ENCODE measurements at places on chromosomes 6 and 20.
A peak's percentile ranks its signal among the peaks of the same experiment; 100 is the strongest.

- no peak for DNase-seq
These were observed 21.8 kb upstream of the TMEM170B start for GRCh38 chr6:11515763-11516162.

GRCh38 chr6:167796192-167796981 lies 30.3 kb upstream of the AFDN start:
- no peak for DNase-seq

GRCh38 chr6:133682506-133683307 lies 206.2 kb upstream of the TCF21 start:
- no peak for DNase-seq

DNA sequence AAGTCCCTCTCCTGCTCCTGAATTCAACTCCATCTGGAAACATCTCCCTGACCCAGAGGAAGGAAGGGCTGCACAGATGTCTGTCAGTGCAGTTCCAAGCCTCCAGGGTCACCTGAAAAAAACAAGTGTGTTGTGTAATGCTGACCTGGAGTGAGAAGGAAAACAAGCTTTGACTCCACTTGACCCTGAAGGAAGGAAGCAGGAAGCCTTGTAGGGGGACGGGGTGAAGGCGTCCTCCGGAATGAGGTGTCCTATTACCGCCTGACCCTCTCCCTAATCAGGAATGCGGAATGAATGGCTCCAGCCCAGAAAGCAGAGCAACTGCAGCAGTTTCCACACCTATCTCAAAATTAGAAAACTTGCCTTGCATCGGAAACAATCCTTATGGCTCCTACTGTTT lies 13.9 kb upstream of the ADGRF5 start:
- DNase-seq = no peak

DNA sequence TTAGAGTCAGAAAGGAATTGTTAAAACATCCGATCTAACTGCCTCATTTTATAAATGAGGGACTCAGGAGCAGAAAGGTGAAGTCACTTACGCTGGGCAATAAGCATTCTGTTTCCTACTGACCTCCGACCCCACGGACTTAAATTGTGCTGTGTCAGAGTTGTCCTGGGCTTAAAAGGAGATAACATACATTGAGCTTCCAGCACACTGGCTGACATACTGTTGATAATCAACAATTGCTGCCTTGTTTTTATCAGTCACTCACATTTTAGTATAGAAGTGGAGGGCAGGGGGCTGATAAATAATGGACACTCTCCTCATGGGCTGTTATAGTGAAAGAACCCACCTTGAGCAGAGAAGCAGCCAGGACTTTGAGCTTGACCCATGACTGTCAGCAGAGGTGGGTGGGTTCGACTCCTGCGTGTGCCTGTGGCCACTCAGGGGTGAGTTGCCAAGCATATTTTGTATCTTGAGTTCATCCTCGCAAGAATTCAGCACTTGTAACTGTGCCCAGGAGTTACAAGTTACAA lies 166.5 kb upstream of the JARID2 start:
- no peak for DNase-seq

GRCh38 chr20:6024768-6025167 lies 29.1 kb downstream of the LRRN4 start:
- DNase-seq = no peak

DNA sequence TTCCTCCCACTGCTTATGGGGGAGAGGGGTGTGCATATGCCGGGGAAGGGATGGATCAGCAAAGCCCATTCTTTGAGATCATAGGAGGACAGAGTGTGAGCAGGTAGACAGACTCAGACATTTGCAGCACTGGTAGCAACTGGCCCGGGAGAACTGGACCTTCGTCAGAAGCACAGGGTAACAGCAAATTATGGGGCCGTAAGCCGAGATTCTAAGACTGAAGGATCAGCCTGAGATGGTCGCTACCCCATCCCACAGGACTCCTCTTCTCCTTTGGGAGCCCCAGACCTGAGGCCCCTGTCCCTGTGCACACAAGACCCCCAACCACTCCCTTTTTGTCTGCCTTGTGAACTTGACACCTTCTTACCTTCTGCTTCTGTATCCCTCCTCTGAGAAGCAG lies 106.5 kb downstream of the TOX2 start:
- no peak for DNase-seq

- DNase-seq = no peak
These were observed 30.9 kb downstream of the RSPH3 start for GRCh38 chr6:158969148-158969547.

GRCh38 chr6:47106216-47106615 lies 64.1 kb upstream of the ADGRF1 start:
- no peak for DNase-seq

GRCh38 chr6:93419304-93420162 lies at the start of gene EPHA7:
Gene EPHA7 (minus strand): TSS chr6:93419559. CDS start chr6:93419341, 218 bp downstream.
- no peak for DNase-seq

DNA sequence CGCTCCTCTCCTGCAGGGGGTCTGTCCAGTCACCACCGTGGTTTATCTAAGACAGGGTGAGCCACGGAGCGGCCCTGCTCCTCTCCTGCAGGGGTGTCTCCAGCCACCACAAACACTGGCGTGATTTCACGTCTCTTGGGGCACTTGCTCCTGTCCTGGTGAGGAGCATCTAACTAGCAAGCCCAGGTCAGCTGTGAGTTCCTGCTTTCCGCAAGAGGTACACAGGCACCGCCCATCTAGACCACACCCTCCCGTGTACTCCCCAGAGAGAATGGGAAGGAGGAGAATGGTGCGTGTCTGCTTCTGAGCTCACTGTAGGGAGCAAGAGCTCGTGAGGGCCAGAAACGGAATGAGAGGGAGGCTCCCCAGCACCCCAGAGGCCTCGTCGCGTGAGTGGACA lies 40.7 kb downstream of the DACT2 start:
- no peak for DNase-seq

- no peak for DNase-seq
These were observed 337.6 kb downstream of the CDC5L start for GRCh38 chr6:44725070-44725469.

- DNase-seq = no peak
These were observed 334.1 kb downstream of the NRN1 start for GRCh38 chr6:5672581-5673011.

DNA sequence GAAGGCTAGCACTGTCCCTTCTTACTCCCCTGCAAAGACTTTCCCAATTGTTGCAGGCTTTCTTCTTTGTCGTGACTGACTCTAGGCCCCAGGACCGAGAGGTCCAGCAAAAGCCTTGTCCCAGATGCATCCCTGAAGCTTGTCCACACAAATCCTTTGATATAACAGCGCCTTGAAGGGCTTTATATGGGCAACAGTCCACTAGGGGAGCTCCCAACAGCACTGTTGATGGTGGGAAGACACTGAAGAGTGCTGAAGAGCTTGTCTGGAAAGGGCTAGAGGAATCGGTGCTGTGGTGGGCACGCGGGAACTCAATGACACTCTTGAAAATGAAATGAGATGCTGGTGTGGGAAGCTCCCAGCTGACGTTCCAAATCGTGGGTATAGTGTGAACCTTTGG lies 316.1 kb upstream of the CDH4 start:
- DNase-seq = no peak

DNA sequence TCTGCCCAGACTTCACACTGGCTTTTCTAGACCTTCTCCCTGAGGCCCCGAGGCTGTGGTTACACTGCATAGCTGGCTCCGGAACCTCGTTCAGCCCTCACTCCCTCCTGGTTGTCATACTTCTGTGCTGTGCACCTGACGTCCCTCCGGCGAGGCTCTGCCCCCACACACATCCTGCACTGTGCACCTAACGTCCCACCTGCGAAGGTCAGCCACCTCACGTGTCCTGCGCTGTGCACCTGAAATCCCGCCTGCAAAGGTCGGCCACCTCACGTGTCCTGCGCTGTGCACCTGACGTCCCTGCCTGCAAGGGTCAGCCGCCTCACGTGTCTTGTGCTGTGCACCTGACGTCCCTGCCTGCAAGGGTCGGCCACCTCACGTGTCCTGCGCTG lies 111.0 kb upstream of the FRMD1 start:
- DNase-seq = no peak

GRCh38 chr6:4790158-4790899 lies 14.1 kb downstream of the CDYL start:
- DNase-seq = no peak

DNA sequence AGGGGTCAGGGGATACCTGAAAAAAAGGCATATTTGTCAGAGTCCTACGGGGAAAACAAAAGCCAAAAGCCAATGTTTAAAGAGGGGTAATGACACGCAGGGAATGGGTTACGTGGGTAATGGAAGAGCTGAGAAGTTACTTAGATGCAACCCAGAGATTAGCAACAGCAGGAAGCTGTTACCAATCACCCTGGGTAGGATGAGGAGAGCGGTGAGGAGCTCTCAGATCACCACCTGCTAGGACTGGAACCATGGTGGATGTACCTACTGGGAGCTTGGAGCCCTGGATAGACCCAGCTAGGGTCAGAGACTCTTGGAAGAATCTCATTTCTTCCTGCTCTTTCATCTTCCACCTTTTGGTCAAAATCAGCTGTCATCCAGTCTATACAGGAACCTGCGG lies 51.2 kb upstream of the RNF24 start:
- DNase-seq = no peak

DNA sequence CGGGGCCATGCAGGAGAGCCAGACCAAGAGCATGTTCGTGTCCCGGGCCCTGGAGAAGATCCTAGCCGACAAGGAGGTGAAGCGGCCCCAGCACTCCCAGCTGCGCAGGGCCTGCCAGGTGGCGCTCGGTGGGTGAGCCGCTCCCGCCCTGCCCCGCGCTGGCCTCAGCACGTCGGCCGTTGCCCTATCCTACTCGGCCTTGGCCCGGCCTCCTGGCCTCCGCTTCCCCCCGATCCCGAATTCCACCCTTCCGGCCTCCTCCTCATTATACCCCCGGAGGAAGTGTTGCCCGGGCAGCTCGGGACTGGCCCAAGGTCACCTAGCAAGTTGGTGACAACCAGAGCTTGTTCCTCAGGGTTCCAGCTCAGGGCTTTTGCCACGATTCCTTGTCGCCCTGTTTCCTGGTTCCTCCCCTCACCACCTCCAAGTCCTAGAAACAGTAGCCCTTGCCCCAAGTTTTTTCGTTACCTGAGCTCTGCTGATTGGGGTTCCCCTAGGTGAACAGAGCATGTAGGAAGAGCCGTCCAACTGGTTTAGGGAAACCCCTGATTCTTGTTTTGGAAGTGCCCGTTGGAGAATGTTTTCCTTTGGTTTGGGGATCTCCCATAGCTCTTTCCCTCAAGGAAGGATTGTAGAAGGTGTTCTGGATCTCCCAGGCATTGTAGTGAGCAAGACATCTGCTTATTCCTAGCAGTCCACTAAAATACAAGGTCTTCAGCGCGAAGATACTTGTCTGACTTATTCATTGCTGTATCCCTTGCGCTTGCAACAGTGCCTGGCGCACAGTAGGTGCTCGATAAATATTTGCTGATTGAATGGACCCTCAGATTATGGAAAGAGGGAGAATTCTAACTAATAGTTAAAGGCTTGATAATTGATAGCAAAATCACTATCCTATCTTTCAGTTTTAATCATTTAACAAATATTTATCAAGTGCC lies 641 bp downstream of the ARFGEF2 start:
- no peak for DNase-seq

GRCh38 chr20:64280460-64280843 lies 24.9 kb downstream of the PCMTD2 start:
- DNase-seq = no peak

GRCh38 chr20:41095110-41095969 lies 42.0 kb upstream of the PLCG1 start:
- peak; percentile 34 for DNase-seq

DNA sequence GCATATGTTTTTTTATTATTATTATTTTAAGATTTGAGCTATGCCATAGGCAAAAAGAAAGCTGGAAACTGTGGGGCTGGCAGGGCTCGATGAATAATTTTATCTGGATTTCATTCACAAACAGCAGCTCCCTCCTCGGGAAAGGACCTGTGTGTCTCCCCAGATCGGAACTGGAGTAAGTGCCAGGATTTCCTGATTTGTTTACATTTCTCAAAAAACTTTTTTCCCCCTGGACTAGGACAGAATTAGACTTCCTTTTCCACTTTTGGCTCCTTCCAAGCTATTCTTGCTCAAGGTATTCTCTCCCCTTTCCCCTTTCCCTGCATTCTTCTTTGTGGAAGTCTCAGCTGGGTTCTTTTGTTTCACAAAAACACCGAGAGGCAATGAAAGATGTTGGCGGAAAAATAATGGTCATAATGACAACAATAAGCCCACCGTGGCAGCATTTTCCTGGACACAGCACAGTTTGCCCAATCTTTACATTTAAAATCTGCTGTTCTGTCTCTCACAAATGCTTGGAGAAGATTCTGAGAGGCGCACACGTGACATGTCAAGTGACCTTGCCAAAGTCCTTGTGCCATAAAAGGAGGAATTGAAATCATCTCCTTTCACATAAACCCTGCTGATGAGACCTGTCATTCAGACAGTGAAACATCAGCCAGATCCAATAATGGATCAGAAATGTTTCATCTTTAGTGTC lies 85.8 kb upstream of the PREP start:
- no peak for DNase-seq

DNA sequence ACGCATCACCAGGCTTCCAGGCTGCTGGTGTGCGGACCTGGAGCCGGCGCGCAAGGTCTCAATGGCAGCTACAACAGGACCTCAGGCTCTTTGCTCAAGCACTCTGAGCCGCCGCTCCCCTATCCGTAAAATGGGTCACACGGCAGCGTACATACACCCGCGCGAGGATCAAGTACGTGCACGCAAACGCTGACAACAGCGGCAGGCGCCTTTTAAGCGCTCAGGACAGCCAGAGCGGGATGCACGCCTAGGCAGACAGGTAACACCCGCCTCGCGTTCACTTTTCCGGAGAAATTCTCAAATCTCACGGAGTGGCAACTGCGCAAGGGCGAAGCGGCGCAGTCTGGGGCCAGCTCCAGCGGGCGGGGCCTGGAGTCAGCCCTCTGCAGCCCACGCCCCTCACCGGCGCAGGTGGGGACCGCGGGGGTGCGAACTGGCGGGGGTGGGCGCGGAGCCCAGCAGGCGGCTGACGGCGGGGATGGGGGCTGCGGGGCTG lies 535 bp downstream of the EXOC2 start:
- DNase-seq = peak; percentile 34

DNA sequence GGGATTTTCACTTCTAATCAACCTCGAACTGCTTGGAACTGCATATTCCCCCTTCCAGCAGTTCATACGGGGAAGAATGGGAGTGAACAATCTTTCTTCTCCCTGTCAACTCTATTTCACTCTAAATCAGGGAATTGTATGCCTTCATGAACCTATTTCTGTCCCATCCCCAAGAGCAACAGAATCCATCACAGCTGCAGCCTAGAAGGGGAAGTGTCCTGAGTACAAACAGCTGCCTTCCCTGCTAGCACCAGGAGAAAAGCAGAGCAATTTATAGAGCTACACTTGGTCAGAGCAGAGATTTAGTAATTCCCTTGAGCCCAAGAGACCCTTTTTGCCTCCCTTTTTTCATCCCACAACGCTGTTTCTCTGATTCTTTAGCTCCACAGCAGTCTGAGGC lies 208.4 kb downstream of the ADGRG6 start:
- no peak for DNase-seq

- DNase-seq = no peak
These were observed 70.6 kb downstream of the STXBP5 start for GRCh38 chr6:147274776-147275175.

DNA sequence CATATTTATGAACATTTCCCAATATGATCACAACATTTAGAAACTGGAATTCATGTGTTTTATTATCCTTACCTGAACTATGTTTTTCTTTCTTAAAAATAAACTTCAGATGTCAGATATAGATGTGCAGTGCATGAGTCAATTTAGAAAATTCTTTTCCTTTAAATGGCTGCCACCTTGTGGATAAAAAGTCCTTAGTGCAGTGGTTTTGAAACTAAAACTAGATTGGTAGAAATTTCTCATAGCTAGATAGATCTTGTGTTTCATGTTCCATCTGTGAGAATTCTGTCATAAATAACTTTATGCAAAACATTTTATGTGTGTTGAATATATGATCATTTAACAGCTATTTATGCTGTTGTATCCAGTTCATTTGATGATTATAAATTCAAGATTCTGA lies 134.9 kb downstream of the KLHL32 start:
- no peak for DNase-seq

Data from activated CD8-positive, alpha-beta memory T cell treated with anti-CD3 and anti-CD28 coated beads for 1 hour (primary cell).